Stimulated activated CD4-positive, alpha-beta T cell treated with anti-CD3 and anti-CD28 coated beads, Interleukin-15, amount 100 ng/mL, for 48 hours (primary cell): ENCODE measurements at places on chromosomes 3 and 15.

- no peak for DNase-seq
These were observed 29.8 kb downstream of the FSTL1 start for GRCh38 chr3:120420928-120421551.

DNA sequence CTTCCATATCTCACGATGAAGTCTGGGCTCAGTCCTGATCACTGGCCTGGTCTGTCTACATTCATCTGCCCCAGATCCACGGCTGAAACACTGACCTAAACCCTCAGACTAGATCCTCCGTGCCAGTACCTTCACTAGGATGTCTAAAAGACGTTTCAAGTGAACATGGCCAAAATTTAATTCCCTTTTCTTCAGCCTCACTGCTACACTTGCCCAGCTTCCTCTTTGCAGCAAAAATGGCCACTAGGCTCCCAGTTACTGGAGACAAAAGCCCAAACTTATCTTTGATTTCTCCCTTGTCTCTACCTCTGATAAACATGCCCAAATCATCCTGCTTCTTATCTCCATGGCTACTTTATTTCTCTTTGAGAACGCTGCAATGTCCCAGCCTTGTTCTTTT is 1.7 kb downstream of the RASSF1 start:
- no peak for DNase-seq

- no peak for DNase-seq
These were observed 150.5 kb upstream of the POU1F1 start for GRCh38 chr3:87426918-87427317.

DNA sequence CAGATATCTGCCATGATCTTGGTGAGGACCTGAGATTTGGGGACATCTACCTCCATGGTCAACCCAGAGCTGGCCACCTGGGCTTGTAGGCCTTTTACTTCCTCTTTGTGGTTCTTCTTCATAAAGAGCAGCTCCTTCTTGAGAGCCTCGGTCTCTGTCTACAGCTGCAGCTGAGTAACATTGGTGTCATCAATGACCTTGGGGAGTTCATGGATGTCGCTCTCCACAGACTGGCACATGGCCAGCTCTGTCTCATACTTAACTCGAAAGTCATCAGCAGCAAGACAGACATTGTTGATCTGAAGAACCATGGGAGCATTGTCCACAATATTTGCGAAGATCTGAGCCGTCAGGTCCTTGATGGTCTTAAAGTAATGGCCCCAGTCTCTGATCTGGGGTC is 15.7 kb upstream of the RASA2 start:
- DNase-seq, result no peak

DNA sequence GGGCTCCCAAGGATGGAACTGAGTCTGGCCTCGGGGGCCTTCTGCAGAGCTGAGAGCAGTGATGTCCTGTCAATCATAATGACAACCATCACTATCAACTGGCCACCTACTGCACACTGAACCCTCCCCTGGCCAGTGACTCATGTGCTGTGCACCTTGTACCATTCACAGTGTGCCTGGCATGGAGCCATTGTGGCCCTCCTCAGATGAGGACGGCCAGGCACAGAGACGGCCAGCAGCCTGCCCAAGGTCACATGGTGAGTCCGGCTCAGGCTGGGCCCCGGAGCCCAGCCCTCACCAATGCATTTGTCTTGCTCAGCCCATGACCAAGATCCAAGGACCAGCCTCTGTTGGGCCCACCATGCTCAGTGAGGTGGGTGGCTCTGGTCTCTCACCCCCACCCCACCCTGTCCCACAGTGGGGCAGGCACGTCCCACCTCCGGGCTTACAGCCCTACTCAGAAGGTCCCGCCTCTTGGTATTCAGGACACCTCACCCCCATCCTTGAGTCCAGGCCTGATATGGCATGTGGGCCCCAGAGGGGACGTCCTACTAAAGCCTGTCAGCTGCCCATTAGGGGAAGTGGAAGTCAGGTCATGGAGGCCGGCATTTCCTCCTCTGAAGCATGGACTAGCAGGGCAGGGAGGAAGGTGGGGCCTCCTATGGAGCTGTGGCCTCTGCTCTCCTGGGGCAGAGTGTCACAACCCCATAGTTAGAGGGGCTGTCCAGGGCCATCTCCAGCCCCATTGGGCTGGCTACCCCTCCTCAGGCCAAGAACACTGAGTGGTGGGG is 35.9 kb upstream of the TMEM115 start:
- no peak for DNase-seq

DNA sequence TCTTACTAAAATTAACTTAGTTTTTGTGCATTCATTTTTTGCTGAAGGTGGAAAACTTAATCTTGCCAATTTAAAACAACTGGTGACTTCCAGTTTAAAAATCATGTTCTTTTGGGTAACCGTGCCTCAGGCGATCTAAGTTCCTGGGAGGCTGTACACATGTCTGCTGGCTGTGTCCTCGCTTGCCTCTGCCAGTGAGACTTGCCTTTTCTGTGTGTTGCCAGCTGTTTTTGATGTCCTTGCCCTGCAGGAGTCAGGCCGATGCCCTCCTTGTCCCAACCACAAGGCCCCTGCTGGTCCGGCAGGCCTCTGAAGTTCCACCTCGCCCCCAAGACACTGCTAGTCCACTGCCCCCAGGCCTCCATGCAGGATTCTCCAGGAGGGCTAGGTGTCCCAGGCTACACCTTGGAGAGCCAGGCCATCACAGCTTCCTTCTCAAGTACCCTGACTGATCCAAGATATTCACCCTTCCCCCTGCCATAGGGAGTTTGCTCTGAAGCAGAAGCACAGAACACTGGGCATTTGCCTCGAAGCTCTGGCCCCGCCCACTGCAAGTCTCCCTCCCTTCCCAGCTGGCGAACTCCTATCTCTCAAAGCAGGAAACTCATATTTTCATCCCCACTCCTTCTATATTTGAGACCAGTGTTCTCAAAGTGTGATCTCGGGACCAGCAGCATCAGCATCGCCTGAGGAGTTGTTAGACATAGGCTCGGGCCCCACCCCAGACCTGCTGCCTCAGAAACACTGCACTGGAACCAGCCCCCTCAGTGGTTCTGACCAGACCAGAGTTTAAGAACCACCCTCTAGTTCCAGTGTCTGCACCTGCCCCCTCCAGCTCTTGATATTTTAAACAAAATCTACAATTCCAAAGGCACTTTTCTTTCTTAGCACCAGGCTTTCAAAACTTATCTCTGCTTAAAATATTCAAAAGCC is 185.8 kb upstream of the UBE2E1 start:
- DNase-seq, result no peak

DNA sequence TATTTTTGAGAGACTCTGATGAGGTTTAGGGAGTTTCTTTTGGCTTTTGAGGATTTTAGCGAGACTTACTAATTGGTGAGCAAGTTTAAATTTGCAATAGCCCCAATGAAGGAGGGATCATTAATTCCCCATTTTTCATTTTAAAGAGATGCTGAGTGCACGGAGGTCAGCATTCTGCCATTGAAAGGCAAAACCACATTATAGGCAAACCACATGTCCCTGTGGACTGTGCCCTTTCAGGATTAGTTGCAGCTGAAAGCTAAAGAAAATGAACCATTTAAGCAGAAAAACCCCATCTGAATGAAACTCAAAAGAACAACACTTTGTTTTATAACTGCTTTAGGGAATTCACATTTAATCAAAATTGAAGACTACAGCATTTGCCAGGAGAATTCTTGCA is 246.5 kb downstream of the PDZRN3 start:
- no peak for DNase-seq

GRCh38 chr3:64422932-64423331 is 197.7 kb upstream of the PRICKLE2 start:
- no peak for DNase-seq

DNA sequence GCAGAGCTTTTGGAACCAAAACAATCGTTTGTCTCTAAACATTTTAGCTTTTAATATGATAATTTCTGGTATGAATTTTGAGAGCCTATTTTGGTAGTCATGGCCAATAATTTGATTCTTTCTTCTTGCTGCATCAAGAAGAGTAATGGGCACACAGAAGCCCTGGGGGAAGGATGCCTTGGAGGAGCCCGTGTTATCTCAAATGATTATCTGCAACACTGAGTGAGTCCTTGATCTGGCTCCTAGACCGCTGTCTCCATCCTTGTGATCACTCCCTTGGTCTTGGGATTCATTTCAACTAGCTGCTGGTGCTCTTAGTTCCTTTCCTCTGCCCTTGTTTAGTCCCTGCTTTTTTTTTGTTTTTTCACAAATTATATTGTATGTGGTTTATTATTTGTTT is 77.9 kb upstream of the CCNL1 start:
- no peak for DNase-seq

GRCh38 chr15:66099950-66100671 is 153.4 kb downstream of the MEGF11 start:
- DNase-seq, result no peak

GRCh38 chr3:87710511-87710910 is 348.3 kb downstream of the CGGBP1 start:
- DNase-seq, result no peak

GRCh38 chr15:50736823-50737222 is 28.7 kb downstream of the SPPL2A start:
- no peak for DNase-seq

- no peak for DNase-seq
These were observed 31.1 kb upstream of the SMAD6 start for GRCh38 chr15:66670762-66671580.

- DNase-seq, result no peak
These were observed 7.3 kb downstream of the B3GNT5 start for GRCh38 chr3:183260167-183260904.

DNA sequence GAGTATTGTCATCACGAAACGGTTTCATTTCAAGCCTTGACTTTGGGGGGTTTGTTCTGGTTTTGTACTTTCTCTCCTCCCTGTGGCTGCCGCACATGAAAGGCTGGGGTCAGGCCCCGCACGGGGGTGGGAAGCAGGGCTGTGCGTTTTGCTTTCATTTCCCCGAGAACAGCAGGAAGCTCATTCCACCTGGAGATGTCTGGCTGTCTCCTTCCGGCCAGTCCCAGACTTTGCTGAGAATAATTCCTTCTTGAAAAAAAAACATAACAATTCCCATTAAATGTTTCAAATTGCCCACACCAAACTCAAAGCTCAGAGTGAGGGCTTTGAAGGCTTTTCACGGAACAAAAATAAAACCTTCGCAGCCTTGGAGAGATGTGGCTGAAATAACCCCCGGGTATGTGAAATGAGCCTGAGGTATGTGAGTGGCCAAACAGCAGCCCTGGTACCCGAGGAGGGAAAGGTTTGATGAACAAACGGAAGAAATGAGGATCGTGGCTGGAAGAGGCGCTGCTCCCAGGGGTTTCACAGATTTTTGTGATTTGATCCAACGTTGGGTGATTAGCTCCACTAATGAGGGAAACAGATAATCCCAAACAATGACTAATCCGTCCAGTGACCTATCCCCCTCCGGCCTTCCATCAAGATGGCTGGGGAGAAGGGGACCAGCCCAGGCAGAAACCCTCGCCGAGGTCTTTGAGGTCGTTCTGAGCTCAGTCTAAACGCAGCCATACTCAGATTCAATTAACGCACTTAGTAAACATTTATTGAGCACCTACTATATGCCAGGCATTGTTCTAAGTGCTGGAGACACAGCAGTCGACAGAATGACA is 126.9 kb upstream of the MEF2A start:
- DNase-seq, result no peak

GRCh38 chr3:104738271-104738670 is 628.4 kb upstream of the ALCAM start:
- no peak for DNase-seq

GRCh38 chr3:13358643-13359042 is 61.5 kb downstream of the NUP210 start:
- DNase-seq, result no peak

DNA sequence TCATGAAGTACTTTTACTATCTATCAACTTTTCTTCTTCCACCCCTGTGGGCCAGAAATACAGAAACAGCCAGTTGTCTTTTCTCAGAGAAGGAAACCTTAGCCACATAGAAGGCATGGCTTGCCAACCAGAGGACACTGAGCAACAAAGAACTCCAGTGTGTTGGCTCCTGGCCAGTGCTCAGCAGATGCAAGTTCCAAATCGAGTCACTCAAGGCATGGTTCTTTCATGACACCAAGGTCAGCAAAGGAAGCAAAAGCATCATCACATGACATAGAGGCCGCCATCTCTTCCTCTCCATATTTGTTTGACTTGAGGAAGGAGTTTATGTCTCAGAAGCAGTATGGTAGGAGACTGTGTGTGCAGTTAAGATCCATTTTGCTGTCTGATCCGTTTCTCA is 92.2 kb downstream of the MYLK start:
- no peak for DNase-seq

GRCh38 chr3:182979674-182980191 is 605 bp downstream of the DCUN1D1 start:
- DNase-seq, result no peak

- DNase-seq, result no peak
These were observed 35.9 kb downstream of the RARB start for GRCh38 chr3:25463836-25464418.

- no peak for DNase-seq
These were observed 22.4 kb downstream of the B3GNT5 start for GRCh38 chr3:183275418-183275817.

GRCh38 chr3:23459465-23459864 is 256.3 kb downstream of the UBE2E2 start:
- no peak for DNase-seq

DNA sequence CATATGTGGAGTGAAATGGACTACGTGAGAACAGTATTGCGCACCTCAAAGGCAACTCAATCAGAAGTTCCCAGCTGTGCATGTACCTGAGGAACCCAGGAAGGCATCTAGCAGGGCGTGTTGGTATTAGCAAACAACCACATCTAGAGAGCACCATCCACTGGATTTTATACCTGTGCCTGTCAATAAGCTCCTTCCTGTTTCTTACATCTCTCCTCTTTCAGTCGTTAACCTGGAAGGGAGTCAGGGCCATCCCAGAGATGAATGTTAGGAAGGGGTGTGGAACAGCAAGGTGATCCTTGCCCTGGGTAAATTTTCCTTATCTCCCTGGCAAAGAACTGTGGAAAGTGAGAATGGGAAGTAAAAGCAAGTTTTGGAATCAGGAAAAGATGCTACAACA is 29.6 kb upstream of the CHMP2B start:
- DNase-seq, result no peak

- DNase-seq, result no peak
These were observed 38.3 kb upstream of the IGSF10 start for GRCh38 chr3:151499168-151499567.

DNA sequence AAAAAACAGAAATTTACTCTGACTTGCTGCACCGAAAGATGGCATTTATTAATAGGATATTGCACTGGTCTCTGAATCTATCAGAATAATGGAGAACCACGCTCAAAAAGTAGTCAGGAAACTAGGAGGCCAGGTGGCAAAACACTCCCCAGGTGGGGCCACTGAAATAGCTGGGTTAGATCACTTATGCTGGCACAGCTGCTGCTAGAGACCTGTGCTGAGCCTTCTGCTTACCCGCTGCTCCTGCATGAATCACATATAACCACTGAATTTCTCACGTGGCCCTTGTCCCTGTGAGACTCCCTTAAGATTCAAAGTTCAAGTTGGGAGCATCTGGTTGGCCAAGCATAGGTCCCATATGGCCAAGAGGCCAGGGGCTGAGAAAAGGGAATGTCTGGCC is 66.0 kb upstream of the OXTR start:
- no peak for DNase-seq

- DNase-seq, result no peak
These were observed 357.5 kb upstream of the UMPS start for GRCh38 chr3:124372775-124373174.
